ENCODE measurements at places on chromosomes 4 and X. TPM values are rescaled to one million over a fixed set of nuclear protein-coding genes. Genes with fewer than 3 reads are reported as not detected.

GRCh38 chrX:7168371-7168770 is 20.4 kb upstream of the PUDP start:
- no peak for DNase-seq

GRCh38 chr4:142318280-142318679 is 527.8 kb downstream of the INPP4B start:
- DNase-seq: no peak

DNA sequence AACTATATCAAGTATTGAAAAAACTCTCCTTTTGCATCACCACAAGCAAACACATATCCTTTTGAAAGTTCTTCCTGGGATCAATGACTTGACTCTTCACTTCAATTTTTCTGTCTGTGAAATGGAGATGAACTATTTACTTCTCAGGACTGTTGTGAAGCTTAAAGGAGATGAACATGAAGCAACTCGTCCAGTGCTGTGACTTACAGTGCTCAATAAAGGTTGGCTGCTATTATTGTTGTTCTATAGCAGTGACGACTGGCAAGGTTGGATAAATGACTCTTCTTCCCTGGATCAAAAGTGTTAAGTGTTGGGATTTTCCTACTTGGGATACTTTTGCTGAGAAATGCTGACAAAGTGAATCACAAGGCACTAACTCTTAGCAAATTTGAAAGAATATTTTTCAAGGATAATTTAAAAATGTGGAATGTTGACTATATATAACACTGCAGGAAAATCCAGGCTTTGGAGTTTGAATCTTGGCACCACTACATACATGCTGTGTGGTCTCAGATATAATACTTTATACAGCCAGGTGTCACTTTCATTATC is 13.7 kb downstream of the FRAS1 start:
- DNase-seq: no peak

DNA sequence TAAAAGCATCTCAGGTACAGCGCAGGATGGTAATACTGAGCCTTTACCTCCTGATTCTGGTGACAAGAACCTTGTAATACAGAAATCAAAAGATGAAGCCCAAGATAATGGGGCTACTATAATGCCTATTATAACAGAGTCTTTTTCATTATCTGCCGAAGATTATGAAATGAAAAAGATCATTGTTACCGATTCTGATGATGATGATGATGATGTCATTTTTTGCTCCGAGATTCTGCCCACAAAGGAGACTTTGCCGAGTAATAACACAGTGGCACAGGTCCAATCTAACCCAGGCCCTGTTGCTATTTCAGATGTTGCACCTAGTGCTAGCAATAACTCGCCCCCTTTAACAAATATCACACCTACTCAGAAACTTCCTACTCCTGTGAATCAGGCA is 3.2 kb downstream of the ZBTB33 start:
- DNase-seq: no peak

GRCh38 chr4:8938623-8939022 is 67.0 kb upstream of the HMX1 start:
- DNase-seq: no peak

The ACE2 gene
- 65.1 TPM for polyA plus RNA-seq

GRCh38 chr4:40649321-40649720 is 19.7 kb upstream of the RBM47 start:
- DNase-seq: no peak

DNA sequence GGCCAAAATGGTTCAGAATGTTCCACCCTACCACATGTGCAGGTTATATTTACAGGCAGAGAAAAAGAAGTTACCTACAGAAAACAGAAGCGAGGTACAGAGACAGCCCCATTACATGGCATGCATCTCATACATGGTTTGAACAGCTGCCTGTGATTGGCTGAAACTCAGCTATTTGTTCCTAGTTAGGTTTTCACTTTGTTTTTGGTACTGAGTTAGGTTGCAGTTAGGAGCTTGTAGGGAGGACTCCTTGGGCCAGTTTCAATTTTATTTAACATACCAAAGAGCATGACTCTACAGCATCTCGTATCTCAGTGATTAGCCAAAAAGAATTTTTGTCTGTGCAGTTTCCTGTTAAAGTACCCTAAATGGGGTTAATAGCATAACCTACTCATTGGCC is 392.0 kb downstream of the MAPK10 start:
- no peak for DNase-seq

- DNase-seq: no peak
These were observed 156.1 kb downstream of the GRXCR1 start for GRCh38 chr4:43048570-43048969.

Data from renal cortex interstitium (tissue), 15 donors.